ENCODE measurements at places on chromosomes 2 and 18. TPM values are rescaled to one million over a fixed set of nuclear protein-coding genes. Genes with fewer than 3 reads are reported as not detected.

DNA sequence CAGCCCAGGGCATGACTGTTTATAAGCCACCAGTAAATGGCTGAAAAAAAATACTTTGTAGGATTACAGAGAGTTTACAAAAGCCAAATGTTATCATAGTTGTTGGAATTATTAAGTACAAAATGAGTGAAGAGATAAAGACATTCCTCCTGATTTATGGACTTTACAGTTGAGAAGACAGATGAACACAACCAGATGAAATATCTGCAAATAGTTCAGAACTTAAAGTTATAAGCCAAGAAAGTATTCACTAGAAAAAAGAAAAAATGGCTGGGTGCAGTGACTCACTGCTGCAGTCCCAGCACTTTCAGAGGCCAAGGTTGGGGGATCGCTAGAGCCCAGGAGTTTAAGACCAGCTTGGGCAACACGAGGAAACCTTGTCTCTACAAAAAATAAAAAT, 11.2 kb downstream of the PMAIP1 start:
- no peak for DNase-seq
- no peaks in the 10 kb centered on the region for H3K27me3 ChIP-seq
- peaks cover 3% of the 10 kb centered on the region for H3K36me3 ChIP-seq
- H3K27ac ChIP-seq: peak overlapping the region; percentile 48
- H3K4me3 ChIP-seq: no peak overlapping the region

DNA sequence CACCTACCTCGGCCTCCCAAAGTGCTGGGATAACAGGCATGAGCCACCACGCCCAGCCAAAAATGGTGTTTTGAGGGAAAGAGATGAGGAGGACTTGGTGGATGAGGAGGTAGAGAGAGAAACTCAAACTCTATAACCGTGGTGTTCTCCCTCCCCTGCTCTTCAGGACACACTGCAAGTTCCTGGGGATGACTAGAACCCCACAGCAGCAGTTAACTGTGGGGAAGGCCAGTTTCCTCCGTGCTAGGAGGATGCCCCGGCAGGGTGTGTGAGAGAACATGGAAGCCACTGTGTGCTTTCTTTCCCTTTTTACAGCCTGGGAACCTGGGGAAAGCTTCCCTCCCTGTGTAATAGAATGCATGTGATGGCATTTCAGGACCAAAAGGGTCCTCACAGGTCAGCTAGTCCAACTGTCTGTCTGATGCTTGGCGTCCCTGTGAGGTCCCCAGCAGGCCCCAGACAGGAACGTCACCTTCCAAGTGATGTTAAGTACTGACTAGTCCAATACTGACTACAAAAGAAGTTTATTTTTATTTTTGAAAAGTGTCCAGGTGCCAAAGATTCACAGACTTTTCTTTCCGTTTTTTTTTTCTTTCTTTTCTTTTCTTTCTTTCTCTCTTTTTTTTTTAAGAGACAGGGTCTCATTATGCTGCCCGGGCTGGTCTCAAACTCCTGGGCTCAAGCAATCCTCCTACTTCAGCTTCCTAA, 38.9 kb downstream of the MYCN start:
- H3K27me3 ChIP-seq: peaks cover 2% of the 10 kb centered on the region
- H3K4me1 ChIP-seq: no peaks in the 10 kb centered on the region
- no peaks in the 10 kb centered on the region for H3K36me3 ChIP-seq
- no peak overlapping the region for H3K27ac ChIP-seq

DNA sequence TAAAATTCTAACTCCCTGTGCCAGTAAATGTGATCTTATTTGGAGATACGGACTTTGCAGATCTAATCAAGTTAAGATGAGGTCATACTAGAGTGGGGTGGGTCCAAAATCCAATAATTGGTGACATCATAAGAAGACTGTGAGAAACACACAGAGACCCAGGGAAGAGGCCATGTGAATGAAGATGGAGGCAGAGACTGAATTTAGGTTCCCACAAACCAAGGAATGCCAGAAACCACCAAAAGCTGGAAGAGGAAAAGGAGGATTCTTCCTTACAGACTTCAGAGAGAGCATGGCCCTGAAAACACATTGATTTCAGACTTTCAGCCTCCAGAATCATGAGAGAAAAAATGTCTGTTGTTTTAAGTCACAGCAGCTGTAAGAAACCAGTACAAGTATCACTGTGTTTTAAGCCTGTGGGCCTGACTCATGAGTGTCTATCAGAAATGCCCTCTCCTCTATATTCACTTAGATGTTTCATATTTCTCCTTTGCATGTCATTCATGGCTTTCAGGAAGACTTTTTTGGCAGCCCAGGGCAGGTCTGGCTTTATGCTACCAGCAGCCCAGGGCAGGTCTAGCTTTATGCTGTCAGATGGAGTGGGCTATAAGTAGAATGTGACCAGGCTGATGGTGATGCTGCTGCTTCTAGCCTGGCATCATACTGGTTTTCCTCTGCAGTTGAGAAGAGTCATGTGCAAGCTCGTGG, 100.0 kb downstream of the SPOPL start:
- no peak overlapping the region for H3K4me3 ChIP-seq
- DNase-seq: no peak
- no peaks in the 10 kb centered on the region for H3K36me3 ChIP-seq
- H3K4me1 ChIP-seq: no peaks in the 10 kb centered on the region
- no peaks in the 10 kb centered on the region for H3K27me3 ChIP-seq
- no peak overlapping the region for H3K27ac ChIP-seq

ERFE gene
- total RNA-seq: 1.0 TPM

- H3K36me3 ChIP-seq: no peaks in the 10 kb centered on the region
- no peak overlapping the region for H3K27ac ChIP-seq
- H3K27me3 ChIP-seq: no peaks in the 10 kb centered on the region
- H3K4me3 ChIP-seq: no peak overlapping the region
Observed at GRCh38 chr2:1233281-1233680, 180.0 kb upstream of the TPO start.

SMYD1 gene
- not detected for total RNA-seq
